ENCODE measurements at places on chromosomes 12 and 14.
A peak's percentile ranks its signal among the peaks of the same experiment; 100 is the strongest.

GRCh38 chr12:27451036-27451825 is 4.7 kb downstream of the SMCO2 start:
- DNase-seq = no peak

GRCh38 chr12:106178562-106178961 is 39.8 kb upstream of the NUAK1 start:
- DNase-seq = no peak

DNA sequence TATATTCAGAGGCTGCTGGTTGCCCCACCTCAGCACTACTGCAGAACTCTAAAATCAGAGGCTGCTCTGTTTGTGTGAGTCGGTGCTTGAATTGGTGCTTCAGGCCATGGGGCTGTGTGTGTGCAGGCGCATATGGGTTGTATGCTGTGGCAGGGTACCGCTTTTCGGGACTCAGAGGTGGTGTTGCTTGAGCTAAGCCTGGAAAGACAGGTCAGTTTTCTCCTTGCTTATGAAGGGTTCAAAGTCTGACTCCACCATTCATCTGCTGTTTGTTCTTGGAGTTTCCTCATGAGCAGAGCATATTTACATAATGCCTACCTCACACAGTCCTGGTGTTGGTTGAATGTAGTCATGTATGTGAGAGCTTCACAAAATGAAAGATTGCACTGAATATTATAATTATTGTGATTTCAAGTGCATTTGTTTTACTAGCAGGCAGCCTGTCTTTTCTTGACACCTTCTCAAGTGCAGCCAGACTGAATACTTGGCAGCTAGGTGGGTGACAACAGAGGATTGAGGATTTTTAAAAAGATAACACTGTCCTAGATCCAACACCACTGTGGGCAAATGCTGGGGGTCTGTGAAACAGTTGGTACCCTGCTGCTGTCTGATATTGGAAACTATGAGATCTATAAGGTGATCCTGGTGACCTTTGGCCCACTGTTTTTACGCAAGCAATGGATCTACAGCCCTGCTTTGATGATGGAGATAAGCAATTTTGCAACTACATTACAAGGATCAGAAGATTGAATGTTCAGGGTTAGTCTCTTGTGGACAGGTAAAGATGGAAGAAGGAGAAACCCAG is 1.0 kb upstream of the ANG start:
- DNase-seq = no peak

- no peak for DNase-seq
These were observed 7.0 kb upstream of the MARK3 start for GRCh38 chr14:103378038-103378854.

- DNase-seq = peak; percentile 18
These were observed 138.7 kb upstream of the E2F7 start for GRCh38 chr12:77204083-77204482.

- no peak for DNase-seq
These were observed 281.1 kb downstream of the AACS start for GRCh38 chr12:125346362-125346761.

DNA sequence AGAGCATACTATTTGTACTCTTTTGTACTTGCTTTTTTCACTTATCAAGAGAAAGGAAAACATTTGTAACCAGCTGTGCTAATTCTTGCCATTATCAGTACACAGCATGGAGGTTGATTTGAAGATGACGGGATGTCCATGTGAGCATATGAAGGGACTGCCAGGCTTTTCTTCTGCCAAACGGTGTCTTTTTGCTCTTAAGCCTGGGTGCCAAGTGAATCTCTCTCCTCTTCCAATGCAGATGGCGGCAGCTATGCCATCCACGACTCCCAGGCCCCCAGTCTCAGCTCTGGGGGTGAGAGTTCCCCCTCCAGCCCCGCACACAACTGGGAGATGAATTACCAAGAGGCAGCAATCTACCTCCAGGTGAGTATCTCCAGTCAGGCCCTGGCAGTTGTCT is 38.9 kb downstream of the TPCN1 start:
- no peak for DNase-seq

DNA sequence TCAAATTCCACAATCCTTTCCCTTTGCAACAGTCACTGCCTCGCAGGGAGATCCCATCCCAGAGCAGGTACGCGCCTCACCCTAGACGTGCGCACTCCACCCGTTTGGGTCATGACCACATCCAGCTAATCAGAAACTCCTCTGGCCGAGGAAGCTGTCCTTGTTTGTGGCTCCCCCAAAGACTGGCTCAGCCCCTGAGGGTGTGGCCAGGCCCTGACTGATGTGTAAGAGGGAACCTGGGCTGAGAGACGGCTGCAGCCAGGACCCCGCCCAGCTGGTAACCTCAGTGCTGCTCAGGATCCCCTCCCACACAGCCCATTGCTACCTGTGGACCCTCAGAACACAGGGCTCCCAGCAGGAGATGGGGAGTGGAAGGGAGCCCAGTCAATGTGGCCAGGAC is 183.2 kb upstream of the SFSWAP start:
- DNase-seq = no peak

DNA sequence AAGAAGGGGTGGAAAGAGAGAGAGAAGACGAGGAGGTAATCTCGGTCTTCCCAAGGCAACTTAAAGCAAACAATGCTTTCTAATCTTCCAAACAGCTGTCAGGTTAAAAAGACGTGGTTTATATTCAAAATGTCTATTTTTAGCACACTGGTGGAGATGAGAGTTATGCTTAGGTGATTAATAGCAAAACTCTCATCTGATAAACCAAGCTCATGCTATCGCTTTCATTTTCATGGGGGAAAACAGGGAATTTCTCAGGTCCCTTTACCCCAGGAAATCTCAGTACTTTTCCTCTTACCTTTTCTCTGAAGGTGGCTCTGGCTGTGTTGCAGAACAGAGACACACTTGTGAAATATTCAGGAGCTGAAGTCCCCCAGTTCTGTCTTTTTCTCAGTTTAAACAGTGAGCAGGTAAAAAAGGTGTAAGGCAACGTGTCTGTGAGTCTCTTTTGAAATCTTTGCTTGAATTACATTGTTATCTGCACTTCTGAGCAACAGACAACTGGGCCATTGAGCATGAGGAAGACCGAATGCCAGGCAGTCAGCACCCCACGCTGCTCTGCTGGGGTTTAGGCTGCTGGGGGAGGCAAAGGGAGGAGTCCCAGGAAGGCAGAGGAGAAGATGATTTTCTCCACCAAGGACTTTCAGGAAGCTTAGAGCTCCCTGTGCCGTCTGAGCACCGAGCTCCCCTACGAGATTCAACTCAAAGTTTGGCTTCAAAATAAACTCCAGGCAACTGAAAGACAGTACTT is 759.3 kb downstream of the BCL11B start:
- no peak for DNase-seq

GRCh38 chr12:109065154-109065852 is 12.9 kb downstream of the USP30 start:
- DNase-seq = no peak

GRCh38 chr12:115155665-115156645 is 472.0 kb upstream of the TBX3 start:
- peak; percentile 95 for DNase-seq

- peak; percentile 69 for DNase-seq
These were observed 42.0 kb downstream of the GPHB5 start for GRCh38 chr14:63276492-63277342.

- DNase-seq = peak; percentile 63
These were observed 327.2 kb downstream of the RAD51B start for GRCh38 chr14:68146818-68147217.

- DNase-seq = no peak
These were observed 1.5 kb downstream of the NPAS3 start for GRCh38 chr14:32940066-32940651.

DNA sequence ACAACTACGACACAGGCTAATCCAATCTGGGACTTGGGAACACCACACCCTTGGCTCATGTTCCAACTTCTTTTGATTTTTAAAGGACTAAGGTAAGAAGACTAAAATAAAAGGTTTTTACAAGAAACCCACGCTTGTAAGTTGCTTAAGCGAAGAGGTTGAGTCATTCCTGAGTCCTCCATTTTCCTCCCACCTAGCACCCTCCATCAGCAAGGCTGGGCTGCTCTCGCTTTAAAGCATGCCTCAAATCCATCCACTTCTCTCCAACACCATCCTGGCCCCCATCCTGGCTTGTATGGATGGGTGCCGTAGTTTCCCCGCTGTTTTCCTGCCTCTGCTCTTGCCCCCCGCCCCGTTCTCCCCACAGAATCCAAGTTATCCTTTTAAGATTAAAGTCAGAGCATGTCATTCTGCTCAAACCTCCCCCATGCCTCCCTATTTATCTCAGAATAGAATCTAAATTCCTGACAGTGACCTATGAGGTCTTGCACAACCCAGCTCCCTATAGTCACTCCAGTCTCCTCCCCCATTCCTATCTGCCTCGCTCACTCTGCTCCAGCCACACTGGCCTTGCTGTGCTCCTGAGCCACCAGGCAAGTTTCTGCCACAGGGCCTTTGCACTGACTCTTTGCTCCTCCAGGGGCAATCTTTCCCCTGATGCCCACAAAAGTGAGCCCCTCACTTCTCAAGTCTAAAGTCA is 34.5 kb downstream of the SCARB1 start:
- peak; percentile 96 for DNase-seq

GRCh38 chr12:110649341-110649847 is 35.5 kb downstream of the TCTN1 start:
- no peak for DNase-seq

DNA sequence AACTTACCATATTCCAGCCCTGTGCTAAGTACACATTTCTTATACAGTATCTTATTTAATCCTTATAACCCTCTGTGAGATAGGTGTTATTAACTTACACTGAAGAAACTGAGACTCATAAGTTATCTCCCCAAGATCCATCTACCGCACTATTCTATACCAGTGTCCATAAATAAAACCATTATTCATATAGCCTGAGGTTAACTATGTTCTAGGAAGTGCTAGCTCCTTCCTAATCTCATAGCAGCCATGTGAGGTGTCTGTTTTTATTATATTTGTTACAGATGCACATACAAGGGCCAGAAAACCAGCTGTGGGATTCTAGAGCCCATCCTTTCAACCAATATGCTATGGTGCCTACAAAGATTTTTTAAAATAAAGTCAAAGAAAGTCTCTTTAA is 100.3 kb upstream of the RAP1B start:
- DNase-seq = peak; percentile 51

- DNase-seq = no peak
These were observed 55.7 kb downstream of the SFSWAP start for GRCh38 chr12:131766382-131767107.

DNA sequence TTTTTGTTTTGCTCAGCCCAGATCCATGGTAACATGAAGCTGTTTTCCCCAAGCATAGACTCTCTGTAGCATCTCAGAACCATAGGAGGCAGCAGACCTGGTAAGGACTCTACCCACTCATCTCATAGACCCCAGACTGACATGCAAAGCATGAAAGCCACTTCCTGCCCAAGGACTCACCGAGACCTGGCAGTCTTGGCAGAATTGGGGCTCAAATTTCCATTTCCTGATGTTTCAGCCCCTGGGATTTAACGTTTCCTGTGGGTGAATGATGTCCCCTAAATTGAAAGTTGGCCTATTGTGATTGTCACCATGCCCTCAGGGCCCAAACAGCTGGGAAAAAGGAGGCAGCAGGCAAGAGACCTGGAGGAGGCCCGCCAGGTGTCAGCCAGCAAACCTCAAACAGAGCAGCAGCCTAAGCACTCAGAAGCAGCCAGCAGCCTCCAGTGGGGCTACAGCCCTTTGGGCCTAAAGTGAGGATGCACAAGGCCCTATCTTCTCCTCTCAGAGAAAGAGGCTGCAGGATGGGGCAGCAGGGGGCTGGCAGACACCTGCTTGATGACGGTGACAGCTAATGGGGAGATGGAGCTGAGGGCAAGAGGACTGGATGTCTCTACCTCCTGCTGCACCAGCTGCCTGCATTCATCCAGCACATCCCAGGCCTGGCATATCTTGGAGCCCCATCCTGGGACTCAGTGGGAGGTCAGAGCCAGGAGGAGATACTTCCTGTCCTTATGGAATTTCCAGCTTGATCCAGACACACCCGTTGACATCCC is 8.5 kb downstream of the KRT85 start:
- no peak for DNase-seq

DNA sequence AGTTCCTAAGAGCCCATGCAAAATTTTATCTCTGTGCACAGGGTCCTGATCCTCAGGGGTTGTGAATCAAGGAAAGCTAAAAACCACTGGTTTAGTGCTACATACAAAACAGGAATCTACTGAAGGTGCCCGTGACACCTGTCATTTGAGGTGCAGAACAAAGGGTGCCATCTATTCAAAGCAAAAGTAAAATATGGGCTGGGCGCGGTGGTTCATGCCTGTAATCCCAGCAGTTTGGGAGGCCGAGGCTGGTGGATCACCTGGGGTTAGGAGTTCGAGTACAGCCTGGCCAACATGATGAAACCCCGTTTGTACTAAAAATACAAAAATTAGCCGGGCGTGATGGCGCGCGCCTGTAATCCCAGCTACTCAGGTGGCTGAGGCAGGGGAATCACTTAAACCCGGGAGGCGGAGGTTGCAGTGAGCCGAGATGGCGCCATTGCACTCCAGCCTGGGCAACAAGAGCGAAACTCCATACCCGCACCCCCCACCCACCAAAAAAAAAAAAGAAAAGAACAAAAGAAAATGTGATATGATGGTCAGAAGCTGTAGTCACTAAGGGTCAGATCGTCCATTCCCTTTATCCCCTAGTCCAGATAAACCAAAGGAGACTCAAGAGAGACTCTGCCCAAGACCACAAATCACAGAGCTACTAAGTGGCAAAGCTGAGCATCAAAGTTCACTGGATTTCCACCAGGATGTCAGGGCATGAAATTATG is 3.4 kb downstream of the PPTC7 start:
- DNase-seq = no peak

GRCh38 chr14:63200767-63201166 is 3.5 kb upstream of the RHOJ start:
- peak; percentile 93 for DNase-seq

DNA sequence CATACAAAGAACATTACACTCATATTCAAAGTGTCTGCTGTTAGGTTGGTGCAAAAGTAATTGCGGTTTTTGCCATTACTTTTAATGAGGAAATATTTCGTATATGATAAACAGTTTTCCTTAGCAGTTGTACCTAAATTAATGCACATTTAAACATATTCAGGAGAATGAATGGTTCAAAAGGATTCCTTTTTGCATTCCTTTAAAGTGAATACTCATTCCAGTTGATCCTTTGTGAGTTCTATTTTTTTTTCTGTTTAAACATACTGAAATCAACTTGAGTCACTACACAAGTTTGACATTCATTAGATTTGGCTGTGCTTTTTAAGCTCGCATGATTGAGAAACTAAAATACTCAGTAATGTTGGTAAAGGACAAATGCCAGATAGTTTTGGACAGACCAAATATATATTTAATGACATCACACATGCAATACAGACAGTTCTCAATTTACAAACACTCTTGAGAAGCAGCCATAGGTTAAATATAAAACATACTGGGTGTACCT is 13.8 kb upstream of the SLC38A2 start:
- peak; percentile 88 for DNase-seq

- peak; percentile 39 for DNase-seq
These were observed 383.4 kb downstream of the VRK1 start for GRCh38 chr14:97180304-97181200.

- DNase-seq = peak; percentile 72
These were observed 2.3 kb downstream of the HMGA2 start for GRCh38 chr12:65826353-65827171.

- DNase-seq = no peak
These were observed 229.9 kb downstream of the EFCAB11 start for GRCh38 chr14:89724628-89724960.
